CD4-positive, alpha-beta T cell treated with Interferon gamma for 1 hour (primary cell): ENCODE measurements at places on chromosomes 2 and 18.

GRCh38 chr18:31070206-31070605 is 27.7 kb upstream of the DSC3 start:
- DNase-seq = no peak

DNA sequence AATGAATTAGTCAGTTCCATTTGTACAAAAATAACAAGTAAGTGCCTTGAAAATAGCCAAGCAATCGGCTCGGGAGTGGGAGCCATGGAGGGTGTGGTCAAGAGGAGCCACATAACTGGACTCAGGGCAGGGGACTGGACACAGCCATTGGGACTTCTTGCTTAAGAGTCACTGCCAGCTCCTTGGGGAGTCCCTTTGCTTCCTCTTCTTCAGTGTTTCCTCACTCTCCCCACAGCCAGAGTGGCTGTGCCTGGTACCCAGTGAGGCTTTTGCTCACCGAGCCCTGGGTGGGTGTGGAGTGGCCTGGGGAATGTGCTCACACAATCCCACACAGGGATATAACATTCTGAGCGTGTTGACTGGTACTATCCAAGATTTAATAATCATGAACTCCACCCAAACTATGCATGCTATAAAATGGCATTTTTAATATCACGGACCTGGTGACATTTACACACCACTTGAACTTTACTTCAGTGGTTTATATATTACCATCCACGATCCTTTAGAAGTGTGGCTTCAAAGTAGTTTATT is 94.6 kb downstream of the PTGR3 start:
- DNase-seq = no peak

- DNase-seq = no peak
Measured at GRCh38 chr18:31990823-31991222, 27.8 kb upstream of the RNF125 start.

GRCh38 chr18:58338961-58339592 is 289.8 kb downstream of the ALPK2 start:
- DNase-seq = no peak

GRCh38 chr2:205660521-205661124 is 21.7 kb upstream of the NRP2 start:
- no peak for DNase-seq
